Neural cell (in vitro differentiated cells): ENCODE measurements at places on chromosomes 16 and 17. TPM values are rescaled to one million over a fixed set of nuclear protein-coding genes. Genes with fewer than 3 reads are reported as not detected.

The NACA2 gene
- polyA plus RNA-seq: not detected in 2 replicates

The GP1BA gene
- not detected in 2 replicates for polyA plus RNA-seq

The DOC2B gene
- 4.8 TPM in 2 replicates for polyA plus RNA-seq

The CCDC144A gene
- 2.4 and 3.2 TPM in 2 replicates for polyA plus RNA-seq
